Panc1 (cell line): ENCODE measurements at places on chromosomes 16 and 17. TPM values are rescaled to one million over a fixed set of nuclear protein-coding genes. Genes with fewer than 3 reads are reported as not detected.

DNA sequence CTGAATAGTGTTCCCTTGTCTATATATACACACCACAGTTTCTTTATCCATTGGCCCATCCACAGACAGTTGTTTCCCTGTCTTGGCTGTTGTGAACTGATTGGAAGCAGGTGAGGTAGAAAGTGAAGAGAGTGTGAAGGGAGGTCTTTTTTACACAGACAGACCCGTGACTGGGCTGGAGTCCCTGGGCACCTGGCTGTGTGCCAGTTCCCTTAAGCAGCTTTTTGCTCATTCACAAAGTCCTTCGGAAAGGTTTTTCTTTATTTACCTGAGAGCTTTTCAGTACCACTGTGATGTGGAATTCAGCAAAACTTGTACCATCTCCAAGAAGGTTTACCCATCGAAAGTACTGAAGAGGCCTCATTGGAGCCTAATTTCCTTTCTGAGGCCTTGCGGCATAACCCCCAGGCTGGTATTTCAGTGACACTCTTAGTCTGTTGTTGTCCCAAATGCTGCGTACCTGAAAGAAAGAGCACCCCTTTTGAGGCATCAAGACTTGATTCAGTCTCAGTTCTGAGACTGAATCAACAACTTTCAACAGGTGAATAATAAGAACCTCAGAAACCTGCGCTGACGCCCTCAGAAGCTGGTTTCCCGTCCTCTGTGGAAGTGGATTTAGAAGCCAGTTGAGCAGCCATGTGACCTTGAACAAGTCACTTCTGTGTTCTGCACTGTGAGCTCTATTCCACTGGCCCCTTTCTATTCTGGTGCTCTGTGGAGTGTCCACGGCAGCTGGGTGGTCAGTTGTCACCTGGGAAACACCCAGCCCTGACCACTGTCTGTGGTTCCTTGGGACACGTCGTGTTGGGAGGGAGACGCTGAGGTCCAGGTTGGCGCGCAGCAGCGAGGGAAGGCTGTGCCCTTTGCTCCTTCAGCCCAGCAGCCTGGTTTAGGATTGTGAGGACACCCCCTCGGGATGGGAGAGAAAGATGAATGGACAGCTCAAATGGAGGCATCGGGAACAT is 53.9 kb upstream of the CRISPLD2 start:
- H3K36me3 ChIP-seq: peaks cover 4% of the 10 kb centered on the region; the same call in 1 of the 2 replicates
- H3K27me3 ChIP-seq: no peaks in the 10 kb centered on the region
- no peak overlapping the region for H3K27ac ChIP-seq

DNA sequence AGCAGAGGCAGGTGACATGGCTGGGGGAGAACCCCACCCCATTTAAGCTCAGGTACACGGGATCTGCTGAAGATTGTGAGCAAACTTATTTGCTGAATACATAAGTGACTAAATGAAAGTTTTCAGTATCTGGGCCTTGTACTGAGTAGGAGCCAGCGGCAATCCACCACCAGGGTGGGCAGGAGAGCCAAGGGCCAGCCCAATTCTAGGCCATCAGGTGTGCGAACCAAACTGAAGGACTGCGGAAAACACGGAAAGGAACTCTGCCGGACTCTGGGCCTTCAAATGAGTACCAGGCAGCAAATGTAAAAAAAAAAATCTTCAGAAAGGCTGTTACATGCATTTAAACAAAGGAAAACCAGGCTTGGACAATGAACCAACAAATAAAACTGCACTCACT is 19.7 kb downstream of the ARHGAP17 start:
- peaks cover 87% of the 10 kb centered on the region for H3K4me1 ChIP-seq
- H3K27ac ChIP-seq: peak overlapping the region; percentile 92
- H3K4me3 ChIP-seq: no peak overlapping the region
- no peak for DNase-seq

- H3K27ac ChIP-seq: no peak overlapping the region
- H3K36me3 ChIP-seq: peaks cover 84% of the 10 kb centered on the region
- no peak for DNase-seq
- no peak overlapping the region for H3K4me3 ChIP-seq
- H3K27me3 ChIP-seq: no peaks in the 10 kb centered on the region
- no peaks in the 10 kb centered on the region for H3K4me1 ChIP-seq
Measured at GRCh38 chr17:59676716-59677115, 30.5 kb downstream of the PTRH2 start.

GRCh38 chr17:61353615-61354014 is 46.0 kb upstream of the TBX2 start:
- peak overlapping the region; percentile 36; the same call in 1 of the 2 replicates for H3K27ac ChIP-seq
- H3K4me3 ChIP-seq: no peak overlapping the region
- H3K36me3 ChIP-seq: no peaks in the 10 kb centered on the region
- H3K27me3 ChIP-seq: no peaks in the 10 kb centered on the region
- H3K4me1 ChIP-seq: peaks cover 13% of the 10 kb centered on the region

DNA sequence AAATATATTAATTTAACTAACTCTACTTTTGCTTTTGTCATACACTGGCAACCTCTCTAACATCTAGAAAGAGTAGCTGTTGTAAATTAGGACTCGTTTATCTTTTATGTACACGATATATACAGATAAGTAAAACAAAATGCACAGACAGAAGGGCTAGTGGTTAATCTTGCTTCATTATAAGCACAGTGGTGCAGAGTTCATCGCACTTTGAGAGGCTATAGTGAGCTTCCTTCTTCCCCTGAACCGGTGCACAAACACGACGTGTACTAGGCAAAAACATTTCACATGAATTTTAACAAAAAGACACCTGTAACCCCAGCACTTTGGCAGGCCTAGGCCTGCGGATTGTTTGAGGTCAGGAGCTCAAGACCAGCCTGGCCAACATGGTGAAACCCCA is 10.4 kb upstream of the GOT2 start:
- H3K4me1 ChIP-seq: no peaks in the 10 kb centered on the region
- no peak overlapping the region for H3K27ac ChIP-seq
- no peaks in the 10 kb centered on the region for H3K27me3 ChIP-seq

- H3K36me3 ChIP-seq: no peaks in the 10 kb centered on the region
- H3K27me3 ChIP-seq: no peaks in the 10 kb centered on the region
- peak overlapping the region; percentile 31; the same call in 1 of the 2 replicates for H3K27ac ChIP-seq
- no peak overlapping the region for H3K4me3 ChIP-seq
Measured at GRCh38 chr17:40327735-40328385, 18.9 kb downstream of the RARA start.

DNA sequence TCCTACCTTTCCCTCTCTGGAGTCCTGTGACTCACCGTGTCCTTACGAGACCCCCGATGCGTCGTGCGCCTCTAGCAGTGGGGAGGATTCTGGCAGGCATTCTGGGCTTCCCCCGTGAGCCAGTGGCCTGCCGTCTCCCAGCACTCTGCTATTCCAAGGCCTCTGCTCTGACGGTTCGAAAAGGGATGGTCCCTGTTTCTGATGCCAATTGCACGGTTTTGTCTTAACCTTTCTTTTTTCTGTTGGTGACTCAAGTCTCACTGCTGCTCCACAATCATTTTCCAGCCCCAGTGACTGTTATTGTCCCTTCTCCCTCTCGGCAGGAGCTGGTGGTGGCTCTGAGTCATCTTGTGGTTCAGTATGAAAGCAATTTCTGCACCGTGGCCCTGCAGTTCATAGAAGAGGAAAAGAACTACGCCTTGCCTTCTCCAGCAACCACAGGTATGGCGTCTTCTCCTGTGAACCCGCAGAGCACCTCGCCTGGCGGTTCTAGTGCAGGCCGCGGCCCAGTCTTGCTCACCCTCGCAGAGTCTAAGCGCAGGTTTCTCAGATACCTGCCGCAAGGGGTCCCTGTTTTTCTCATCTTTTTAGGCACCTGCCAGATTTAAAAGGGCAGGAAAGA is 100.1 kb upstream of the CHMP6 start:
- H3K36me3 ChIP-seq: peaks cover 3% of the 10 kb centered on the region; the same call in 1 of the 2 replicates
- DNase-seq: peak; percentile 53
- H3K27me3 ChIP-seq: no peaks in the 10 kb centered on the region
- peak overlapping the region; percentile 10; the same call in 1 of the 2 replicates for H3K4me3 ChIP-seq
- peaks cover 22% of the 10 kb centered on the region for H3K4me1 ChIP-seq
- H3K27ac ChIP-seq: peak overlapping the region; percentile 77

DNA sequence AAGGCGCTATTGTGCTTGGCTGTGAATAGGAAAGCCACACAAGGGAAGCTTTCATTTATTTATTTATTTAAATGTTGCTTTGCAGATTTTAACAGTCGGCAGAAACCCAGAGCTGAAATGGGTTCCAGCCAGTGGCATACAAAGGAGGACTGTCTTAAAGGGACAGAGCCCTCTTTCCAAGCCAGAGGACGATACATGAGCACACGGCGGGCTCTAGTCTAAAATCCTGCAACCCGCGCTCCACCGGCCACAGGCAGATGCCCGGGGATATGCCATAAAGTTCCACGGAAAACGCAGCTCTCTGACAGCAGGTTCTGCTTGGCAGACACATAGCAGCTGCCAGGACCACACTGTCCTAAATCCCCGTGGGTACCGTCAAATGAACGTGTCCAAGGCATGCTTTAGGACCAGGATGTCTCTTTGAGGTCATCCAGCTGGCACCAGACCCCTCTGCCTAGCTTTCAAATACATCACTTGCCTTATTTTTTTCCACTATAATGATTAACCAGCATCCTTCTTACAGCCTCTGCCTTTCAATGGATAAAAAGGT is 64.6 kb downstream of the CYTH1 start:
- no peak for DNase-seq
- peaks cover 56% of the 10 kb centered on the region for H3K4me1 ChIP-seq
- peak overlapping the region; percentile 72 for H3K27ac ChIP-seq
- H3K4me3 ChIP-seq: peak overlapping the region; percentile 37

GRCh38 chr16:47213761-47214440 is 70.2 kb upstream of the NETO2 start:
- no peak overlapping the region for H3K27ac ChIP-seq
- H3K27me3 ChIP-seq: no peaks in the 10 kb centered on the region

GRCh38 chr16:82081264-82081663 is 46.2 kb downstream of the HSD17B2 start:
- DNase-seq: no peak
- no peaks in the 10 kb centered on the region for H3K27me3 ChIP-seq
- H3K4me1 ChIP-seq: no peaks in the 10 kb centered on the region
- H3K27ac ChIP-seq: no peak overlapping the region
- H3K36me3 ChIP-seq: no peaks in the 10 kb centered on the region
- H3K4me3 ChIP-seq: no peak overlapping the region

- peaks cover 2% of the 10 kb centered on the region; the same call in 1 of the 2 replicates for H3K36me3 ChIP-seq
- H3K4me3 ChIP-seq: peak overlapping the region; percentile 95
- H3K27me3 ChIP-seq: no peaks in the 10 kb centered on the region
Measured at GRCh38 chr16:1420111-1420539, 422 bp downstream of the UQCC4 start.

DNA sequence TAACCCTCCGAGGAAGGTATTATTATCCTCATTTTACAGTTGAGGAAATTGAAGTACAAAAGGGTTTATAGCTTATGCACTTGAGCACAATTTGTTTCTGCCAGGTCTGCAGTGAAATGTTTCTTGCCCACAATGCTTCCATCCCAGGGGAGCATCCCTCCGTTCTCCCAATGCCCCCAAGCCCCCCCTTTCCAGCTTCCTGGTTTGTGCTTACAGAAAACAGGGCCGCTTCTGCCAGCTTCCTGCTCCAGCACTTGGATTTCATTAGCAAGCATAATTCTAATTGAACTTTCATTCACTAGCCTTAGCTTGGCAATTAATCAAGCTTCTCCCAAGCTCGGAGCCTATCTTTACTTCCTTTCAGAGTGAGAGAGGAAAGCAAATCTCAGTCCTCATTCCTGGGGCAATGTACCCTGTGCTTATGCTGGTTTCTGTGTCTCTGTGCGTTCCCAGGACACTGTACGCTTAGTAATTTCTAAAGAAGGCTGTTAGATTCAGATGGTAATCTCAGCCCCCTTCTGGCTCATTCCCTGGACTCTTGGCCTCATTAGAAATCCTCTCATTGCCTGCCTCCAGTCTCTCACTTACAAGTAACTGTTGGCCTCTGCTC is 141.6 kb downstream of the HS3ST2 start:
- no peak for DNase-seq
- H3K4me1 ChIP-seq: no peaks in the 10 kb centered on the region
- H3K36me3 ChIP-seq: no peaks in the 10 kb centered on the region

- peaks cover 34% of the 10 kb centered on the region for H3K4me1 ChIP-seq
- DNase-seq: no peak
- H3K27me3 ChIP-seq: no peaks in the 10 kb centered on the region
- H3K27ac ChIP-seq: peak overlapping the region; percentile 60
Measured at GRCh38 chr17:78366109-78366848, 6.4 kb upstream of the SOCS3 start.

DNA sequence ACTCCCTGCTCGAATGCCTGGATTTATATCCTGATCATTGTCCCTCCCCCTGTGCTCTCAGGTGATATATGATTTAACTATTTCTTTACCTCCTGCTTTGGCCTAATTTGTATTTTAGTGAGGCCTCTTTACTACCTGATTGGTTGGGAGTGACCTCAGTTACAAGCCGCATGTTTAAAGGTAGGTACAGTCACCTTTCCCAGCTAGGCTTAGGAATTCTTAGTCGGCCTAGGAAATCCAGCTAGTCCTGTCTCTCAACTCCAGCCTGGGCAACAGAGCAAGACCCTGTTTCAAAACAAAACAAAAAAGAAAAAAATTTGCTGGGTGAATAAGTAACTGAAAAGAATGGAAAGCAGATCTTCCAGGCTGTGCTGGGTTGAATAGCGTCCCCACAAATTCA is 26.8 kb upstream of the ST6GALNAC2 start:
- H3K4me3 ChIP-seq: no peak overlapping the region
- H3K27me3 ChIP-seq: no peaks in the 10 kb centered on the region
- no peak overlapping the region for H3K27ac ChIP-seq
- no peak for DNase-seq
- H3K36me3 ChIP-seq: no peaks in the 10 kb centered on the region

DNA sequence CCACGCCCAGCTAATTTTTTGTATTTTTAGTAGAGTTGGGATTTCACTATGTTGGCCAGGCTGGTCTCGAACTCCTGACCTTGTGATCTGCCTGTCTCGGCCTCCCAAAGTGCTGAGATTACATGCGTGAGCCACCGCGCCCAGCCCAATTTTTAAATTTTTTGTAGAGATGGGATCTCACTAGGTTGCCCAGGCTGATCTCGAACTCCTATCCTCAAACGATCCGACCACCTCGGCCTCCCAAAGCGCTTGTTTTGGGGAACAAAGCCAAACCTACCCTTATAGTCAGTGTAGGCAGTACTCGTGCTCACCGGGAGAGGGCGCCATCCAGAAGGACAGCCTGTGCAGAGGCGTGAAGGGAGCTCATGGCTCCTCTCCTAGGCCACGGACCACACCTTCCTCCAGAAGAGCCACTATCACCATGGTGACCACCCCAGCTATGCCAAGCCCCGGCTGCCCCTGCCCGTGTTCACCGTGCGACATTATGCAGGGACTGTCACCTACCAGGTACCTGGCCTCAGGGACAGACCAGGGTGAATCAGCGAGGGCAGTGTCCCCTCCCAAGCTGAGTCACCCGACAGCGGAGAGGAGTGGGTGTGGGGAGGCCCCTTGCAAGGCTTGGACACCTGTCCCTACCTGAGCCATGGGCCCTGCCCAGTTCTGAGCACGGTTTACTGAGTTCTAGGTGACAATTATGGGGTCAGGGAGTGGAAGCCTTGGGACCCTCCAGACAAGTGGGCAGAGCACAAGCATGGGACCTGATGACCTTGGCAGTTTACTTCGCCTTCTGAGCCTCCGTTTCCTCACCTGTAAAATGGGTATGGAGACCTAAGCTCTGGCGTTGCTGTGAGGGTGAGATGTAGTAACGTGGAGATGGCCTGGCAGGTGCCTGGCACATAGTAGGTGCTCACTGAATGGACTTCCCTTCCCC is 13.7 kb downstream of the MYO15B start:
- no peaks in the 10 kb centered on the region for H3K4me1 ChIP-seq
- DNase-seq: peak; percentile 33
- H3K27ac ChIP-seq: no peak overlapping the region
- H3K27me3 ChIP-seq: no peaks in the 10 kb centered on the region
- no peak overlapping the region for H3K4me3 ChIP-seq

Gene ALDOA
- 2,516 TPM for total RNA-seq

Gene SCN4A
- 0.03 TPM for total RNA-seq

Gene SLC5A10
- not detected for total RNA-seq

Gene UTS2R
- total RNA-seq: 0.39 TPM

Gene SPATA20
- total RNA-seq: 82.2 TPM

Gene SAMD14
- 6.9 TPM for total RNA-seq
